Tibial nerve (tissue), 4 donors: ENCODE measurements at places on chromosomes 7 and 10.

DNA sequence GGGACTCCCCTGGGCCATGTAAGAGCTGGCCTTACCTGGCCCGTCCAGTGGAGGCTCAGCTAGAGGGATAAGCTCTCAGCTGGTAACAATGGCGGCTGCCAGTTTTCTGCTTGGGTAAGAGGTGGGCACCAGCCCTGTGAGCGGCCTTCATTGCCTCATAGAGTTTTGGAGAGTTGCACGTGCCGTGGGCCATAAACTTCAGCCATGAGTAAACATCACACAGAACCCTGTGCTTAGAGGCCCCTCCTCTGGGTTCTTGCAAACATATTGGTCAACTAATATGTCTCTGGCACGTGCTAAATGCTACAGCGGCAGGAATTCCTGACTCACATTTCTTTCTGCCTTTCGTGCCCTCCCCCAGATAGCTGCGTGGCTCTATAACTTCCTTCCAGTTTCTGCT lies 103.9 kb upstream of the LEP start:
- H3K36me3 ChIP-seq: no peaks in the 10 kb centered on the region
- H3K4me3 ChIP-seq: no peak overlapping the region
- peaks cover 37% of the 10 kb centered on the region for H3K27me3 ChIP-seq
- DNase-seq: no peak
- peaks cover 19% of the 10 kb centered on the region for H3K4me1 ChIP-seq
- no peak overlapping the region for H3K27ac ChIP-seq

DNA sequence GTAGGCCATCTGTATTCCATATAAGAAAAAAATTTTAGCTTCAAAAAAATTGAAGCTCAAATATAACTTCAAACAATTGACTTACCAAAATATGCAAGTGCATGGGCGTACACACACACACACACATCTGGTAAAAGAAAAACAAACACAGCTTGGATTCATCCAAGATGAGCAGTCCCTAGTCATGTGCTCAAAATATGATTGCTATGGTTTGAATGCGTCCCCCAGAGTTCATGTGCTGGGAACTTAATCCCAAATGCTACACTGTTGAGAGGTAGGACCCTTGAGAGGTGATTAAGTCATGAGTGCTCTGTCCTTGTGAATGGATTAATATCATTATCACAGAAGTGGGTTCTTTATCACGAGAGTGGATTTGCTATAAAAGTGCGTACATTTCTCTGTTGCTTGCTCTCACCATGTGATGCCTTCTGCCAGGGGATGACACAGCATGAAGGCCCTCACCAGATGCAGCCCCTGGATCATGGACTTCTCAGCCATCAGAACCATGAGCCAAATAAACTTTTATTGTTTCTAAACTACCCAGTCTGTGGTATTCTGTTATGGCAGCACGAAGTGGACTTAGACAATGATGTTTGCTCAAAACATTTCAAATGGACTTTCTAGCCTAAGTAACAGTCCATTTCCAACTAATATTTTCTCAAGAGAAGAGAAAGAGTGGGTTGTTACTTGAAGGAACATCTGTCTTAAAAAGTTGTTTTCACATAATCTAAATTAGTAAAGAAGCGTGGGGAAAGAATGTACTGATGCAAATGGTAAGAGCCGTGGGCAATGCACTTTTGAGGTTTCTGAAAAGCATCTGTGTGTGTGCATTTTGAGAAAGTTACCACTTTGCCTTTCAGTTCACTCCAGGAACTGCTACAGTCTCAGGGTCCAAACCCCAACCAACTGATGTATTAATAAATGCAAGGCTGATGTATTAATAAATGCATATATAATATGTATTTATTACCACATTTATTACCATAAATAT lies 15.1 kb upstream of the SVIL start:
- H3K36me3 ChIP-seq: no peaks in the 10 kb centered on the region
- peaks cover 10% of the 10 kb centered on the region for H3K4me1 ChIP-seq
- DNase-seq: no peak
- H3K4me3 ChIP-seq: no peak overlapping the region
- H3K27ac ChIP-seq: no peak overlapping the region
- H3K27me3 ChIP-seq: no peaks in the 10 kb centered on the region

DNA sequence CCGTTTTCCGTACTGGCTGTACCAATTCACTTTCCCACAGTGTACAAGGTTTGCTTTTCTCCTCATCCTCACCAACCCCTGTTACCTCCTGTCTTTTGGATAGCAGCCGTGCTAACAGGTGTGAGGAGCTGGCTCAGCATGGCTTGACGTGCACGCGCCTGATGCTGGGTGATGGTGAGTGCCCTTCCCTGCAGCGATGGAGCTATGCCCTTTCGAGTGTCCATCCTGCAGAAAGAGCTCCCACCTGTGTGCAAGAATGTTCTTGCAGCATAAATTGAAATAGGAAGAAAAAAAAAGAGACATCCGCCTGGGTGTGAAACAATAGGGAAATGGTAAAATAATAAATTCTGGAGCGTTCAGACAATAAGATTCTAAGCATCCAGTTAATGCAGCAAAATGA lies 9.5 kb upstream of the UBE3C start:
- no peaks in the 10 kb centered on the region for H3K4me1 ChIP-seq
- no peak overlapping the region for H3K4me3 ChIP-seq
- H3K27ac ChIP-seq: no peak overlapping the region

- no peak for DNase-seq
- no peaks in the 10 kb centered on the region for H3K36me3 ChIP-seq
- no peaks in the 10 kb centered on the region for H3K4me1 ChIP-seq
- H3K27me3 ChIP-seq: peaks cover 5% of the 10 kb centered on the region
- H3K27ac ChIP-seq: no peak overlapping the region
Measured at GRCh38 chr7:127233630-127234029, 19.1 kb downstream of the GRM8 start.

- no peak overlapping the region for H3K27ac ChIP-seq
- no peaks in the 10 kb centered on the region for H3K4me1 ChIP-seq
- H3K36me3 ChIP-seq: no peaks in the 10 kb centered on the region
- no peaks in the 10 kb centered on the region for H3K27me3 ChIP-seq
- no peak overlapping the region for H3K4me3 ChIP-seq
Measured at GRCh38 chr10:122279725-122280141, 8.6 kb downstream of the BTBD16 start.

- peaks cover 31% of the 10 kb centered on the region for H3K27me3 ChIP-seq
- H3K4me3 ChIP-seq: no peak overlapping the region
- DNase-seq: no peak
- no peaks in the 10 kb centered on the region for H3K36me3 ChIP-seq
- H3K27ac ChIP-seq: no peak overlapping the region
Measured at GRCh38 chr7:374706-375311, 84.8 kb downstream of the FOXL3 start.

DNA sequence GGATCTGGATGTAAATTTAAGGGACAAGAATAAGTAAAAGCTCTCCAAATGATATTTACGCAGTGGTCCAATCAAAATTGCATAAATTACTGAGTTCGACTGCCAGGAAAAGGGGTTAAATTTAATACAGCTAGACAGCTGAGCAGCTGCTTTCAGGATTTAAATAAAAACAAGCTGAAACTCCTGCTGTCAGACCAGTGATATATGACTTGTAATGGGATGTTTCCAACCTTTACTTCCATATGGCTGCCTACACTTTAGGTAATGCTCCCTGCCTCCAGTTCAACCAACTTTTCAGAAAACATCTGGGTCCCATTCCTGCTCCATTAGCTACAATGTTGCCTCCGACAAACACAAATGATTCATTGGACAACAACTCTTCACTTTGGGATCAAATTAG lies 326.3 kb upstream of the DGKB start:
- H3K4me1 ChIP-seq: no peaks in the 10 kb centered on the region
- no peak overlapping the region for H3K27ac ChIP-seq
- no peaks in the 10 kb centered on the region for H3K36me3 ChIP-seq
- DNase-seq: no peak
- H3K27me3 ChIP-seq: no peaks in the 10 kb centered on the region

DNA sequence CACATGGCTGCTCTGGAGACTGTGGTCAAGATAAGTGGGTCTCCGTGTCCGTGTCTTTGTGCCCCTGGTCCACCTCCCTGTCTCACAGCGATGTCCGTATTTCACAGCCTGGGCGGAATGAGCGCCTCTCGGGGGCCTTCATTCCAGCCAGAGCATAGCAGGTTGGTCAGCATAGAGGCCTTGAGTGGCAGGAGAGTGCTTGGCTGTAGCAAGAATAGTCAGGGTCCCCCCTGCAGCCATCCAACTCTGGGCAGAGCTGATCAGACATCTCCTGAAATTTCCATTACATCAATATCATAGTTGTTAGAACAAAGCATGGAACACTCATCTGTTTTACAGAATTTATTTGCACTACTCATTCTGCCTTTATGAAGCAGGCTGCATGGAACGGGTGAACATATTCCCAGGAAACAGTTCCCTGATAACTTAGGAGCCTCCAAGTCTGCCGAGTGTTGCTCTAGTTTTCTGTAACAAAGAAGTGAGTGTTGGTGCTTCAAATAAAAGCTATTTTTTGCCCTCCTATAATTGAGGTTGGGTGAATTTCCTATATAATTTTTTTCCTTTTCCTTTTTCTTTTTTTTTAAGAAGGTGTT lies 255.3 kb downstream of the INHBA start:
- DNase-seq: no peak
- H3K27me3 ChIP-seq: no peaks in the 10 kb centered on the region
- H3K4me1 ChIP-seq: no peaks in the 10 kb centered on the region
- no peak overlapping the region for H3K27ac ChIP-seq
- H3K4me3 ChIP-seq: no peak overlapping the region
- no peaks in the 10 kb centered on the region for H3K36me3 ChIP-seq

DNA sequence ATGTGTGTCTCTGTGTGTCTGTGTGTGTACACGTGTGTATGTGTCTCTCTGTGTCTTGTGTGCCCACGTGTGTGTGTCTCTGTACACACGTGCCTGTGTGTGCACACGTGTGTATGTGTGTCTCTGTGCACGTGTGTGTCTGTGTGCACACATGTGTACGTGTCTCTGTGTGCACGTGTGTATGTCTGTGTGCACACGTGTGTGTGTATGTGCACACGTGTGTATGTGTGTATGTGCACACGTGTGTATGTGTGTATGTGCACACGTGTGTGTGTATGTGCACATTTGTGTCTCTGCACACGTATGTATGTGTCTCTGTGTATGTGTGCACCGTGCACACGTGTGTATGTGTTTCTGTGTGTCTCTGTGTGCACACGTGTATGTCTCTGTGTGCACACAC lies 248.7 kb upstream of the SHH start:
- H3K4me3 ChIP-seq: no peak overlapping the region
- no peak overlapping the region for H3K27ac ChIP-seq
- H3K36me3 ChIP-seq: no peaks in the 10 kb centered on the region
- DNase-seq: no peak
- H3K4me1 ChIP-seq: no peaks in the 10 kb centered on the region

DNA sequence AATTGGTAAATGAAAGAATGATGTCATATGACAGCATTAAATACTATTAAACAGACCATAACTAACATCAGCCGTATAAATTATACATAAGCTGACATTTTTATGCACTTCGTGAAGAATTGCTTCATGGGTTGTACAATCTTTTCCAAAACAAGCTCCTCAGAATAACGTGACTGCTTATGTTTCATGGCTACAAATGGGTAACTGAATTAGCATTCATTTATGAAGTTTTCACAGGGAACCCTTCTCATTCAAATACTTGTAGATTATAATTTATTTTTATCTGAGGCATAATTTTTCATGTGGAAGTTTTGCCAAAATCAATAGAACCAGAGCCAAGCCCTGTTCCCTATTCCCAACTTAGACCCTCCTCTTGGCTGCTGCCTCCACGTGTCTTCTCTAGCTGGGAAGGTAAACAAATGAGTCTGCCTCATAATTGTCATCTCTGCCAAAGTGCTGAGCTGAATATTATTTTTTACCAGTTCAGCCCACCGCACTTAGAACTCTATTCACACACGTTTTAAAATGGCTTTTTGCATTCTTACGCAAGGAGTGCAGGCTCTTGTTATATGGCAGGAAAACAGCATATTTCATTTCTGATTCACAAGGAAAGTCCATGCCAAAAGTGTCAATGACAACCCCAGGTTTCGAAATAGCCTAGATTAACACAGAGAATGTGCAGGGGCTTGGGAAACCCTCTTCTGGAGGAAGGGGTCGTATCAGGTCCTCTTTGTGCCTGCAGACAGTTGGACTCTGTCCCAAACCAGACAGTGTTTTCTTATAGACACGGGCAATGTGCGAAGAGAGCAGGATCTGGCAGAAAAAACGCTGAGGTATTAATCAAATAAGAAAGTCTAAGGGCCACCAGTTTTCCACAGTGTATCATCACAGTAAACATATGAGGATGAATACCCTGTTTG lies 370.7 kb upstream of the MGMT start:
- peak overlapping the region; percentile 63 for H3K27ac ChIP-seq
- no peaks in the 10 kb centered on the region for H3K27me3 ChIP-seq
- H3K36me3 ChIP-seq: no peaks in the 10 kb centered on the region

GRCh38 chr7:158111906-158112570 lies 475.6 kb downstream of the PTPRN2 start:
- no peak overlapping the region for H3K4me3 ChIP-seq
- no peaks in the 10 kb centered on the region for H3K36me3 ChIP-seq
- no peaks in the 10 kb centered on the region for H3K27me3 ChIP-seq
- H3K4me1 ChIP-seq: no peaks in the 10 kb centered on the region
- DNase-seq: no peak

- no peaks in the 10 kb centered on the region for H3K27me3 ChIP-seq
- H3K4me3 ChIP-seq: no peak overlapping the region
- H3K27ac ChIP-seq: no peak overlapping the region
Measured at GRCh38 chr7:140902303-140902953, 22.3 kb downstream of the BRAF start.

DNA sequence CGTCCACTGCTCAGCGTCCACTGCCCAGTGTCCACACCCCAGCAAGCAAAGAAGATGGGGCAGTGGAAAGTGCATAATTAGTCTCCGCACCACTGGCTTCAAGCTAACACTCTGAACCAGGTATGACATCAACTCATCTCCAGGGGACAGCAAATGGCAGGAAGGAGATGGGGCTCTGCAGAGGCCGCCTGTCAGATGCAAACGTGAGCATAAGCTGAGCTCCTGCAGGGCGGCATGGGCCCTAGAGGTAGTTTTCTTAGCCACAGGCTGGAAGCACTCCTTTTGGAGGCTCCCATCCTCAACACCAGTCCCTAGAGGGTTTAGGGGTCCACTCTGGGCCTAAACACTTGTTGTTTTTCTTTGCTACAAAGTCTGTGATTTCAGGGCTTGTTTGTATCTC lies 335.8 kb upstream of the MKI67 start:
- H3K27ac ChIP-seq: no peak overlapping the region
- no peak for DNase-seq
- no peaks in the 10 kb centered on the region for H3K4me1 ChIP-seq
- H3K4me3 ChIP-seq: no peak overlapping the region
- H3K27me3 ChIP-seq: no peaks in the 10 kb centered on the region
- no peaks in the 10 kb centered on the region for H3K36me3 ChIP-seq

GRCh38 chr10:34131152-34131551 lies 683.9 kb downstream of the PARD3 start:
- no peak overlapping the region for H3K27ac ChIP-seq
- H3K4me1 ChIP-seq: no peaks in the 10 kb centered on the region
- peaks cover 28% of the 10 kb centered on the region for H3K36me3 ChIP-seq
- no peak overlapping the region for H3K4me3 ChIP-seq
- no peak for DNase-seq

- H3K4me3 ChIP-seq: no peak overlapping the region
- H3K4me1 ChIP-seq: no peaks in the 10 kb centered on the region
- no peak for DNase-seq
Measured at GRCh38 chr10:106384496-106384895, 780.0 kb downstream of the SORCS1 start.
